ENCODE measurements at places on chromosomes 13 and 19.
A peak's percentile ranks its signal among the peaks of the same experiment; 100 is the strongest.

- no peak for DNase-seq
These were observed 8.6 kb downstream of the CALM3 start for GRCh38 chr19:46609511-46610412.

DNA sequence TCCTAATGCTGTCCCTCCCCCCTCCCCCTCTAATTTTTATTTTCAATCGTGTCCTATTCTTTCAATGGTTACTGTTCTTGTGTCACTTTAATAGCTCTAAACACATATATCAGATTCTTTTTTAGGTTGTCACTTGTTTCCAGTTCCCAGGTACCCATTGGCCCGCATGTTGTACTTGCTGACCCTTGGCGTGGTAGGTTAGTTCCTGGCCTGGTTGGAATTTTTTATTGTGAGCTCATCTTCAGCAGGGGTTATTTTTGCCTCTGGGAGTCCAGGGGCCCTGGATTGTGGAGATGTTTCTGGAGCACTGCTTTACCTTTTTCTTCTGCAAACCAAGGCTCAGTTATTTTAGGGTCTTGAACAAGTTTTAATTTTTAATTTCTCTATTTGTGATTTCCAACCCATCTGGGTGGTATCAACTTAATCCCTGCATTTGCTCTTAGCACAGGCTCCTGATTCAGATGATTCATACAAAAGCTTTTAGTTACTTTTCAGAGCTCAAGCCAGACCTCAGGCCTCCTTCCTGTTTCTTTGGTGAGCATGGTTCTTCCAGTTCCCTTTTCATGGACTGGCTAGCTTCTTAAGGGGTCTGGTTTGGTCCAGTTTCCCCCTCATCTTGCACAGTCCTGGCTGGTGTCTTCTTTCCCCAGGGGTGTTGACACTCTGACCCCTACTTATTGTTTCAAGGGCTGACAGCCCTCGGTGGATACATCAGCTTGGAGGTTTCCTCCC, 220.5 kb downstream of the TM9SF2 start:
- DNase-seq: no peak

- no peak for DNase-seq
These were observed 354.4 kb upstream of the DACH1 start for GRCh38 chr13:72221276-72221962.

- DNase-seq: no peak
These were observed 166.4 kb downstream of the MYO16 start for GRCh38 chr13:108795841-108796240.

- no peak for DNase-seq
These were observed 3.0 kb downstream of the PPP6R1 start for GRCh38 chr19:55255618-55256423.

- no peak for DNase-seq
These were observed 8.2 kb downstream of the REX1BD start for GRCh38 chr19:18596752-18597157.

DNA sequence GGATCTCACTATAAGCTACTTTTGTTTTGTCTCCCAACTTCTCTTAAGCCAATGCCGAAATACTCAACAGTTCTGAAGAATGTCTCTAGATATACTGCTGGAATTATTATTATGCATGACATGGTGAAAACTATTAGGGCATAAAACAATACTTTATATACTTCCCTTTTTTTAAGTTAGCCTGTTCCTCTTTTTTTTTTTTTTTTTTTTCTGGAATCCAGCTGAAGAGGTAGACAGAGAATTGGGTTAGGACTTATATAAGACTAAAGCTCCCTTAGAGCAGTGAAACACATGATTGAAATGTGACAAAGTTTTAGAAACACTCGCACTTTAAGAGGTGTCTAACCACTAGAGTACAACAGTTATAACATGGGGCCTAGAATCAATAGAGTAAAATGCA, 850.9 kb upstream of the PCDH9 start:
- no peak for DNase-seq

- no peak for DNase-seq
These were observed 4.8 kb downstream of the TNFSF9 start for GRCh38 chr19:6535558-6536137.

GRCh38 chr19:18232540-18233223, 6.4 kb upstream of the PDE4C start:
- no peak for DNase-seq

- DNase-seq: no peak
These were observed 11.1 kb upstream of the OLFM4 start for GRCh38 chr13:53017433-53017970.

DNA sequence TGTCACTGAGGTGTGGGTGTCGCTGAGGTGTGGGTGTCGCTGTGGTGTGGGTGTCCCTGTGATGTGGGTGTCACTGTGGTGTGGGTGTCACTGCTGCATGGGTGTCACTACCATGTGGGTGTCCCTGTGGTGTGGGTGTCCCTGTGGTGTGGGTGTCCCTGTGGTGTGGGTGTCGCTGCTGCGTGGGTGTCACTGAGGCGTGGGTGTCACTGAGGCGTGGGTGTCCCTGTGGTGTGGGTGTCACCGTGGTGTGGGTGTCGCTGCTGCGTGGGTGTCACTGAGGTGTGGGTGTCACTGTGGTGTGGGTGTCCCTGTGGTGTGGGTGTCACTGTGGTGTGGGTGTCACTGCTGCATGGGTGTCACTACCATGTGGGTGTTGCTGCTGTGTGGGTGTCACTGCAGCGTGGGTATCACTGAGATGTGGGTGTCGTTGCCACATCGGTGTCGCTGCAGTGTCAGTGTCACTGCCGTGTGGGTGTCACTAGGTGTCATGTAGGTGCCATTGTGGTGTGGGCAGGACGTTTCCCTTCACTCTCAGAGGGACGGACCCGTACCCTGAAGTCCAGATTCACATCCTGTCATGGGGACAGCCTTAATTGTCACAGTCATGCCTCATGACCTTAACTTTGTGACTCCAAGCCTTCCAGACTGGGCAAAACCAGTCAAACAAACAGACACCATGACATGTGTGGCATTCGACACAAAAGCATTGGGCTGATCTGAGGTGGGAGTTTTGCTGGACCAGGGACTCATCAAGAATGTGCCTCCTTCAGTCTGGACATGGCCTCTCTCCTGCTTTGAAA, 12.7 kb upstream of the GAS6 start:
- no peak for DNase-seq

DNA sequence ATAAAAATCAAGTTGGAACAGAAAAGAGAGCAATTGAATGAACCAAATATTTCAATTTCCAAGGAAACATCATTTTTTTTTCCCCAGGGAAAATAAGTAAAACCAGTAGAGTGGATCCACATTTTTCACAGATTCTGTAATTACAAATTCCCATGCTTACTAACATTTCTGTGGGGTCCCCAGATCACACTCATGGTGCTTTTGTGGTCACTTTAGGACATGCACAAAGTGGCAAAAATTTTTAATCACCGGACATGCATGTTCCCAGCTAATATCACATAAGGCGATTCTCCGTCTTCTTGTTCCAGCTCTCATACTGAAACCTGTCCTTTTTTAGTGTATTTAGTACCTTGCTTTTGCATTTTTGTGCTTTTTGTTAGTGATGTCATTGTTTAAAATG, 748.2 kb upstream of the SLITRK1 start:
- DNase-seq: no peak

DNA sequence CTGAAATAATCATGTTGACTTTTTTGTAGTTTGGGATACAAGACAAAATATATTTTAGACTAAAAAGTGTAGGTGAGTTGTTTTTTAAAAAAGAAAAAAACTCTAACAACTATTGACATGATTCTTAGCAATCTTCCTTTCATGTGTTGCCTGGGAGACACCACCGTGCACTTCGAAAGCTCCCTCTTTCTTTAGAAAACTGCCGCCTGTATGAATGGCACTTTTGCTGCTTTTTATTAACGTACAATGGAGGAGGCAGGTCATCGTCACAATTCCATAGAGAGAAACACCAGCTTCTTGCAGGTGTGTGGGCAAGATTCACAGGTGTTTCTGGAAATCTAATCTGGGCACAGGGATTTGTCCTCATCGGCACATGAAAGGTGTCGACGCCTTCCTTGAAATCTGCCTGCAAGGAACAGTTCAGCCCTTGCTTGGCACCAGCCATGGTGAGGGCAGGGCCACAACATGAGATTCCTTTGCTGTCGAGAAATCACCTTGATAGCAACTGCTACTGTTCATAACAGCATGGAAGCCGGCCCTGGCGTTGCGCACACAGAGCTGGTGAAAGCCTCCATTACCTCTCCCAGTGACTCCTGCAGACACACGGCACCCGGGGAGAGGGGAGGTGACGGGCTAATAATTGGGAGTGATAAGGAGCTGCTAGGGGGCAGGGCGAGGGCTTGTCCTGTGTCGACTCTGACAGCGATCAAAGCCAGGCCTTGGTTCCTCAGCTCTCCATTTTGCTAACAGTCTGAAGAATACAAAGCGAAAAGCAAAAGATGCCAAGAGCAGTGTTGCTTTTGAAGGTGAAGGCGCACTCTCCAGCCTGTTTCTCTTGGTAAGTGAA, 66.5 kb downstream of the EFNB2 start:
- DNase-seq: no peak

- DNase-seq: no peak
These were observed 32.1 kb upstream of the DCLK1 start for GRCh38 chr13:36163286-36163685.

GRCh38 chr13:75384879-75385707, 96.9 kb downstream of the TBC1D4 start:
- DNase-seq: no peak

GRCh38 chr19:8501516-8501915, 924 bp downstream of the PRAM1 start:
- DNase-seq: no peak

GRCh38 chr19:38736413-38737280, 7.6 kb downstream of the CAPN12 start:
- no peak for DNase-seq

- DNase-seq: no peak
These were observed at the start of gene ATP7B for GRCh38 chr13:52010890-52011631. Gene ATP7B, minus strand, starts transcription at chr13:52011450. Its CDS starts 113 bp downstream, at chr13:52011337.

- peak; percentile 94 for DNase-seq
These were observed at the start of gene POLR2E for GRCh38 chr19:1094978-1095701. Gene POLR2E, minus strand, starts transcription at chr19:1095375. Its CDS starts 60 bp downstream, at chr19:1095315.

- DNase-seq: no peak
These were observed 84.1 kb upstream of the FNDC3A start for GRCh38 chr13:48891586-48891985.

DNA sequence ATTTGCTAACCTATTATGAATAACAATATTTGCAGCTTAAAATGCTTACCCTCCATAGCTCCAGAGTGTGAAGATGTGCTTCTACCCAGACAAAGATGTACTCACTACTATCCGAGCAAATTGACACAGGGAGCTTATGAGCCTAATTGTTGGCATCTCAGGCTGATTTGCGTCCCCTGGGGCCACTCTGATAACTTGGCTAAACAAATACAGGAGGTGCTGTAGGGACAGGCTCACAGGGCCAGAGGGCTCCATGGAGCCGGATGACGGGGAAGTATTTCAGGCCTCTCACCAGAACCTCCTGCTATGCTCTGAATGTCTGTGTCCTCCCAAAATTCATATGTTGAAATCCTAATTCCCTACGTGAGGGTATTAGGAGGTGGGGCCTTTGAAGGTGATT, 26.7 kb upstream of the C19orf12 start:
- DNase-seq: no peak

GRCh38 chr19:19109601-19110000, 28.7 kb downstream of the TMEM161A start:
- no peak for DNase-seq

- DNase-seq: peak; percentile 34
These were observed 41.6 kb downstream of the NDFIP2 start for GRCh38 chr13:79522583-79522982.

- DNase-seq: no peak
These were observed 9.9 kb downstream of the ARL11 start for GRCh38 chr13:49638030-49638743.

DNA sequence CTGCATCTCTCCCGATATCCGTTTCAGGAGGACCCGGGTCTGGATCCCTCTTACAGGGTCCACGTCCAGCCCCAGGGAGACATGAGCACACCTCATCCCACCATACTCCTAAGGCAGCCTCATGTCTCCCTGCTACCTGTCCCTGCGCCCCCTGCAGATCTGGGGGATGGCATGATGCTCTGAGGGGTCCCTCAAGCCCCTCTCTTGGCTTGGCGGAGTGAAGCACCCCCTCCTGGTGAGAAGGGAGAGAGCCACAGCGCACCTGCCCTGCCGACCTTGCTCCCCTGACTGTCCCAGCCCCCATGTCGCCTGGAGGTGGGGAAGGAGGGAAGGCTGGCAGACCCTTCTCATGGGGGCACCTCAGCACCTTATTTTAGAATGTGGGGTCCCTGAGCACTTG, 21.5 kb upstream of the ARHGEF7 start:
- no peak for DNase-seq

DNA sequence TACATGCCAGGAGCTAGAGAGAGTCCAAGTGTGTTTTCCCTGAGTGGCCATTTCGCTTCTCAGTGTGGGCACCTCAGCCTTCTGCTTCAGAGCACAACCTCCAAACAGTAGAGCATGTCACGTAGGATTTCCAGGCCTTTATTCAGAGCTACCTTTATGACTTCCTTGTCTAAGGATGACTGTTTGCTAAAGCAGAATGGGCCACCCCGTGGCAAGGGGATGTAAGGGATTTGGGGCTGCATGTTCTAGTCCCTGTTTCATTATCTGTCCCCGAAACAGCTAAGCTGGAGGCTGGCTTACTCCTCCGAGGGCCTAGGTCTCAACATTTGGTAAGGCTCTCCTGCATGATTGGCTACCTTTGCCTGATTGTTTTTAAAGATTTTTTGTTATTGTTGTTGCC, 6.0 kb downstream of the RNASEH2B start:
- no peak for DNase-seq

- DNase-seq: no peak
These were observed 20.2 kb downstream of the CERS1 start for GRCh38 chr19:18875726-18876125.

DNA sequence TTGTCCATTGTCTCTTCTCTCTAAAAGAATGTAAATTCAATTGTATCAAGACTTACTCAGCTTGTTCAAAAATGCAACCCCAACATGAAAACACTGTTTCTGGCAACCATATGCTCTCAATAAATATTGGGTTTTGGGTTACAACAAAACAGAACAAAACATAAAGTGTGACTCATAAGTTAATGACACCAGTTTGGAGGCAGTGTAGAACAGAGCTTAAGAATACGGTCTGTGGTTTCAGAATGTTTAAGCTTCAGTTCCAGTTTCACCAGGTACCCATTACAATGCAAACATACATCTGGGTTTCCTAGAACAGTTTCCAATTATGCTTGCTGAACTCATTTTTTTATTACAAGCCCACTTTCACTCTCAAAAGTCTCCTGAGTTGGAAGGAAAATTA, 285.8 kb upstream of the PCDH9 start:
- DNase-seq: no peak

GRCh38 chr19:54473071-54473891, at the start of gene CDC42EP5:
Gene CDC42EP5, minus strand, starts transcription at chr19:54473296. Its CDS starts 7,749 bp downstream, at chr19:54465547.
- no peak for DNase-seq

- no peak for DNase-seq
These were observed 21.9 kb downstream of the ANKRD27 start for GRCh38 chr19:32652894-32653598.

GRCh38 chr13:66348745-66349690, 881.1 kb downstream of the PCDH9 start:
- DNase-seq: no peak

DNA sequence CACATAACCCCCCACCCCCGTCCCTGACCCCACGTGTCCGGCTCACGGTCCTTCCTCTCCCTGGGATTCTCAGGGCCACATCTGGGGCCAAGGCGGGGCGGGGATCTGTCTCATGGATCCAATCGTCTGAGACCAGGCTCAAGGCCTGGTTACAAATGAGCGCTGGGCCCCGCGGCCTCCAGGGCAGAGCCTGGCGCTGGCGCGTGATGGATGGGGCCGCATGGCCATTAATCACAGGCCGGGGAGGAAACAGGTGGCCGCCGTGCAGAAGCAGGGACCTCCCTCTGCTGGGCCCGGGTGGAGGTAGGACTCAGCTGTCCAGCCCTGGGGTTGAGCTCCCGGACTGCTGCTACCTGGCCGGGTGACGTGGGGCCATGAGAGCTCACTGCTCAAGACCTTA, 5.8 kb upstream of the TLE5 start:
- DNase-seq: no peak

- DNase-seq: no peak
These were observed 687.4 kb downstream of the DIAPH3 start for GRCh38 chr13:59476366-59476765.
